GM23248 (cell line): ENCODE measurements at places on chromosomes 12 and 14.

GRCh38 chr14:62187265-62187664, 425.0 kb downstream of the SNAPC1 start:
- no peak for DNase-seq

DNA sequence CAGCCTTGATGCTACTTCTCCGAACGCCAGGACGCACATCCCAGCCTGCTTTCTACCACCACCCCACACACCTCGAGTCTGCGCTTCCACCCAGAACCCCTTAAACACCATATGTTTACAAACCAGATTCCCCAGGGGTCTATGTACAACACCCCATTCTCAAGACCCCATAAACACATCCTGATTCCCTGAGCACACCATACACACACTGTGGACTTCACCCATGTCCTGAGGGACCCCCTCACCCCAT, 733 bp downstream of the TTC7B start:
- DNase-seq = peak; percentile 20

GRCh38 chr14:29717901-29718300, 209.7 kb downstream of the PRKD1 start:
- DNase-seq = peak; percentile 28

DNA sequence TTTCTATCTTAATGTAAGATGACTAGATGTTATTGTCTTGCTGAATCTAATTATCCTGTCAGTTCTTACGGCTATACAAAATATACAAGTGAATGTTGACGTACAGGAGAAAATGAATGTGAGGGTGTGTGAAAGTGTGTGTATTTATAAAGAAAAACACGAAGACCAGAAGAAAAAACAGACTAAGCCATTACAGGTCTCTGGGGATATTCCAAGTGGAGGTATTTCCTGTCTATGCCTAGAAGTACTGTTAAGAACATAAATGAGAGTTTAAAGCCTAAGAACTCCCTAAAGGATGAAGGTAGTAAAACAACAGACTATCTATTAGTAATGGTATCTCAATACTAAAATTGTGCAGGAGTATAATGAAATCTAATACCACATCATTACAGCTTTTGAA, 7.6 kb downstream of the MDM1 start:
- no peak for DNase-seq

GRCh38 chr14:104681689-104682074, 7.7 kb upstream of the INF2 start:
- peak; percentile 82 for DNase-seq

DNA sequence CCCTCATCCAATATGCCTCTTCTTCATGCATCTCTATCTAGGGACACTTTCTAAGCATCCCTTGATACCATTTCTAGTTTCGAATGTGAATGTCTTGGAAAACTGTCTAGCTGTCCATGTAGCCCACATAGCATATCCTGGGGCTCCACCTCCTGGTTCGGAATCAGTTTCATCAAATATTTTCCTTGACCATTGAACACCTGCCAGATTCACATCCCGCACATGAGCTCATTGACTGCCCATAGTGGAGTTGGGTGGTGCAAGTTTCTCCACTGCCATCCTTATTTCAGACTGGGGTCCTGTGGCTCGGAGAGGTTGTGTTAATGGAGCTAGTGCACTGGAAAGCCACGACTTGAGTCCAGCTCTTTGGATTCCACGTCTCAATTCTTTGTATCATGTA, 58.6 kb upstream of the TMEM263 start:
- DNase-seq = peak; percentile 9

GRCh38 chr14:29857551-29857950, 70.1 kb downstream of the PRKD1 start:
- no peak for DNase-seq

- DNase-seq = peak; percentile 51
These were observed 1.5 kb downstream of the PNMA1 start for GRCh38 chr14:73712540-73713180.

DNA sequence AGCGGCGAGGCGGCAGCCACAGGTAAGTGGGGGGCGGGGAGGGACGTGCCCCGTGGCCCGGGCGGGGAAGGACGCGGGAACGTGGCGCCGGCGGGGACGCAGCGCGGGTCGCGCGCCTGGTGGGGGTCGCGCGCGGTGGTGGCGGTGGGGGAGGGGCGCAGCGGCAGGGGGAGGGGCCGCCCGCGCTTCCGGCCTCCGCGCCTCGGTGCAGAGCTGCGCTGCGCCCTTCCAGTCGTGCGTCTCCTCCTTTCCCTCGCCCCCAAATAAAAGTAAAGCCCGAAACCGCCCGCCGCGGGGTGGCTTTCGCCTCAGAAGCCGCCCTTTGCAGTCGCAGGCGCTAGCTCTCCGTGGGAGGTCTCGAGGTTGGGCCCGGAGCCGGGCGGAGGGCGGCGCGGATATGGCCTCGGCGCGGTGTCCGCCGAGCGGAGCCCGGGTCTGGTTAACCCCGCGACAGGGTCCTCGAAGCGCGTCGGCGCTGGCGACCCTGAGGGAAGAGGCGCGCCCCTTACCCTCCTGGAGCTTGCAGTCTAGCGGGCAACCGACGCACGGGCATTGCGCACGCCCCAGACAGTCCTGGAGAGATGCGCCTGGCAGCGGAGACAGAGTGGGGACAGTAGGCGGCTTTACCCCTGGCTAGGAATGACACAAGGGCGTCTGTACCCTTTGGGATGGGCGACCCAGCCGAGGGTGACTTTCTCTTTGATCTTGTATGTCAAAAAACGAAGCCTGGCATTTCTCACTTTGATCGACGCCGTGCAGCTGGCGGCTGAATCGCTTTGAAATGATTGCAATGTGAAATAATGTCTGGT, 589 bp downstream of the ATF1 start:
- peak; percentile 73 for DNase-seq

GRCh38 chr14:105258846-105259245, 10.5 kb downstream of the BTBD6 start:
- DNase-seq = no peak

DNA sequence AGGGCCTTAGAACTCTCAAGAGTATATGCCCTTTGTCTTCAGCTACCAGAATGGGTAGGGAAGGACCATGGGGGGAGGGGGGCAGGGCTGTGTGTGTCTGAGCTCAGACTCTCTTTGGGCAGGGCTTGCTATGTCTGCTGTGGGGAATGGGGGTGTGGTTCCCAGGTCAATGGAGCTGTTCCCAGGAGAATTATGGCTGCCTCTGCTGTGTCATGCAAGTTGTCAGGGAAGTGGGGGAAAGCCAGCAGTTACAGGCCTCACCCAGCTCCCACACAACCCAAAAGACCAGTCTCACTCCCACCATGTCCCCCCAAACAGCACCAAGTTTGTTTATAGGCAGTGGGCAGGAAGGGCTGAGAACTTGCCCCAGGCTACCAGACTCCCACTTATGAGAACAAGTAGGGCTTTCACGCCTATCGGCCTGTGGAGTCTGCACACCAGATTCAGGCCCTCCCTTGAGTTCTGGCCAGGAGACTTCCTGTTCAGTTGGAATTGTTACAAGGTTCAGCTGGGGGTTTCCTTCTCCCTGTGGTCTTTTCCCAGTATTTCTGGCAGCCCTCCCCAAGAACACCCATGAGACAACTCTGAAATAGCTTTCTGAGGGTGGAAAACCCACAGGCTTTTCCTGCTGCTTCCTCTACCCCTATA, 6.1 kb upstream of the SERPINA11 start:
- peak; percentile 3 for DNase-seq

DNA sequence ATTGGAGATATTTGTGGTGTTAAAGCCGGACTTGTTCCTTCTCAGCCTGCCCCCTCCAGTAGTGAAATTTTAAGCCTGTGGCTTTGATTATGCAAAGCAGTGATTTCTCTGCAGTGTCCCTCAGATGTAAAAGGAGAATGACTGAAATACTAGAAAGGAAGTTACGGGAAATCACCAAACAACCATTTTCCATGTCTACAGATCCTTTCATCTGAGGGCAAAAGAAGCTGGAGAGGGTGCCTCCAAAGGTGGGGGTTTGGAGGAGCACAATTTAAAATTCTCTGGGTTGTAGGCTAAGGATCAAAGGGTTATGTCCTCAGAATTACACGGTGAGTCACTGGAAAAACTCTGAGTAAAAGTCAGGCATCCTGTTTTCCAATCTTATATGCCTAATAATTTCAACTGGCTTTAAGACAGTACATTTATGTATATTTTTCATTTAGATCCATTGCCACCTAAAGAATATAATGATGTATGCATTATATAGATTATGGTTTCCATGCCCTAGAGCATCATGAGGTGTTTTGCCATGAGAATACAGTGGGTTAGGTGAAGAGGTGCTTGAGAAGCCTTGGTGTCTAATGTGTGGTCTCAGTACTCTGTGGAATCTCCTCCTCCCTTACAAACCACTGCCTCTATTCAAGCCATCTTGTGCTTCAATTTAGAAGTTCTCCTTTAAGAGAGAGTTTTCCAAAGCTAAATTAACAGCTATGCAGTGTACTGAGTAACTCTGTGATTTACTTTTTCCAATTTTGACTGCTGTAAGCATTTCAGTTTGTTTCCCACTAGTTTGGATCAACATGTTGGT, 362.1 kb downstream of the RAD51B start:
- DNase-seq = peak; percentile 65

DNA sequence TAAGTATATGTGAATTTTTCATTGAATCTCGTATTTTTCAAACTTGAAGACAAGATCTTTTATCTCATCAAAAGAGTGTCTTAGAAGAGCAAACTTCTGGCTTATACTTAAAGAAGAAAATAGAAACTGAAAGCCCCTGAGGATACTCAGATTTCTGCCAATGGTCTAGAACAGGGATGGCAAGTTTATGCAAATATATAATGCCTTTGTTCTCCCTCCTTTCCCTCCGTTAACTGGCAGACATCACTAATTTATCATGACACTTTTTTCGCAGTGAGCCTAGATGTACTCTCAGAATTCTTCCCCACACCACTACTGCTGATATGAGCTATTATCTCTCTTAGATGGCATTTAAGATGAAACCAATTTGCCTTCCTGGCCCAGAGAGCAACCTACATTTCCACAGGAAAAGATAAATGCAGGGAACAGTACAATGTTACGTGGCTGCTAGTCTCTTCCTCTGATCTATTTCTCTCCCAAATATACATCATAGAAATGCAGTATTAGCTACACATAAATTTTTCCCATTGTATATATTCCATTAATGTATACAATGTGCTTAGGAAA, 40.0 kb upstream of the DAAM1 start:
- DNase-seq = no peak

GRCh38 chr12:94265539-94265938, 117.2 kb downstream of the PLXNC1 start:
- peak; percentile 67 for DNase-seq

- DNase-seq = peak; percentile 77
These were observed 9.4 kb downstream of the GCH1 start for GRCh38 chr14:54893151-54893760.

DNA sequence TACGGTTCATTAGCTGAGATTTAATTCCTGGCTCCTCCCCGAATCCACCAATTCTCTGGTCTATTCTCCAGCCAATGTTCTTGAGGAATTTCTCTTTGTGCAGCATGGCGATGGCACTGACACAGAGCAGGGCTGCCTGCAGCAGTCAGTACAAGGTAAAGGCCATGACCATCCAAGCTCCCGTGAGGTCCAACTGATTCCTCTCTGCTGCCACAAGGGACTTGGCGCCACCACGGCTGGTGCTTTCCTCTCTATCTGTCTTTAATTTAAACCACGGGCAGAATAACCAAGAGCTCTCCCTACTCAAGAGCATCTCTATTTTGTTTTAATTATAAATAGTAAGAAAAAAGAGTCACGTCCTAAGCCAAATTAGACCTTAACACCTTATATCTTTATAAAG, 12.1 kb downstream of the TMEM116 start:
- DNase-seq = no peak

DNA sequence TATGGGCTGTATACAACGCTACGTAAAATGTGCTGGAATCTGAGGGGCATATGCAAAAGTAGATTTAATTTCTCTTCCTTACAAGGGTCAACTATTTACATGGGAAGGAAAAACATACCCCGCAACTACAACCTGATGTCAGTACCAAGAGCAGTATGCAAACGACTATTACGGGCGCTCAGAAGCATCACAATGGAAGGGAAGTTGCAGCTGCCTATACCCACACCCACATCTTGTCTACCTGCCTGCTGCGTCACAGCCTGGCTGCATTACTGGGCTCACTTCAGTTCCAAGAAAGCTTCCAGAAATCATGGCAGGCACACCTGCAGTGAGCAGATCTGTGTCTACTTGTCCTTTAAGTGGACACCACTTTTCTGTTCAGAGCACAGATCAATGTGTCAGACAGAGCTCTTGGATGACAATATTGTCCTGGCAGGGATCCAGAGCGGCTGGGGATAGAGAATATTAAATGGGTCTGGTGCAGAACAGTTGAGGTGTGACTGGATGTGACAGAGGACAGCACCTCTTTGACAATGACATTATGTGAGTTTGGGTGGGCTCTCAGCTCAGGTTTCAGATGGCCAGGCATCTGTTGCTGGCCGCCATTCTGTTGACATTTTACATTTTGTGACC, 41.5 kb upstream of the GNG2 start:
- no peak for DNase-seq

- no peak for DNase-seq
These were observed 119.0 kb downstream of the RBM19 start for GRCh38 chr12:113846883-113847755.

DNA sequence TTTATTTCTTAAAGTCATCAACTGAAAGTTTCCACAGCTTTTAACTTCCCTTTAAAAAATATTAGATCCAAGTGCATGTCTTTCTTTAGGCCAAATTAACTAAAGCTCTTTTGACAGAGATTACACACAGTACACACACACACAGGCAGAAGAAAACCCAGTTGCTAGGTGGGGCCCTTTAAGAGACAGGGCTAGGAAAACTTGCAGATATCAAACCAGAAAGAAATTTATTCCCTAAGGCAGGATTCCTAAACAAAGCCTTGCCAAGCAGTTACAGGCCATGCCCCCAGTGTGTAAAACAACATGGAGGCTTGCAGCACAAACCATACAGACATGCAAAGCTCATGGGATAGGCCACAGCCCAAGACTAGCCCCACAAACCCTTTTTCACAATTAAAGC, 123.4 kb downstream of the FSCB start:
- no peak for DNase-seq

GRCh38 chr12:92784356-92784755, 81.6 kb downstream of the PLEKHG7 start:
- peak; percentile 18 for DNase-seq

- DNase-seq = no peak
These were observed 111.1 kb upstream of the SCAF11 start for GRCh38 chr12:46101485-46101869.

DNA sequence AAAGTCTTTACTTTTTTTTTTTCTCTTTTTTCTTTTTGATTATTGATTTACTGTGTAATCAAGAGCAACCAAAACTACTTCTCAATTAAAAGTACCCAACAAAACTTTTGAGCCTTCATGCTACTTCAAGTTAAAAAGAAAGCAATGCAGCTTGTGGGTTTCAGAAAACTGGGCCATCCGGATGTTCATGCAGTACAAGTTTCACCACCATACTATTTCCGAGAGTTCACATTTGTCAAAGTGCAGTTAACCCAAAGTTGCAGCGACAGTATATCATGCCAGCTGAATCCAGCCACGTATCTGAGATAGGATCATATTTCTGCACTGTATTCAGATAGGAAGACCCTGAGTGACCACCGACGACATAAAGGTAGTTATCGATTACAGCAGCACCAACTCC, 33.0 kb downstream of the KLHL28 start:
- DNase-seq = no peak

- no peak for DNase-seq
These were observed 9.1 kb downstream of the CREBL2 start for GRCh38 chr12:12620730-12621315.

- no peak for DNase-seq
These were observed 43.0 kb downstream of the RASSF8 start for GRCh38 chr12:26001530-26001929.
